ENCODE measurements at places on chromosomes 7 and 10. TPM values are rescaled to one million over a fixed set of nuclear protein-coding genes. Genes with fewer than 3 reads are reported as not detected.

BRAF gene
- total RNA-seq: 37.8 TPM

UCN3 gene
- not detected for total RNA-seq

MRLN gene
- total RNA-seq: not detected

AOC1 gene
- not detected for total RNA-seq

FAM24B gene
- 14.1 TPM for total RNA-seq

NHLRC2 gene
- total RNA-seq: 27.0 TPM

MALRD1 gene
- total RNA-seq: not detected

C7orf25 gene
- total RNA-seq: 8.5 TPM

ZPBP gene
- not detected for total RNA-seq

TBC1D12 gene
- total RNA-seq: 16.8 TPM

ABCC2 gene
- total RNA-seq: 1.1 TPM

HIPK2 gene
- total RNA-seq: 44.9 TPM

ASB10 gene
- total RNA-seq: not detected

EEPD1 gene
- 0.27 TPM for total RNA-seq

C10orf71 gene
- not detected for total RNA-seq

TLX1 gene
- not detected for total RNA-seq

C7orf57 gene
- total RNA-seq: not detected

PKD2L1 gene
- not detected for total RNA-seq

MEOX2 gene
- total RNA-seq: not detected

GNAT3 gene
- not detected for total RNA-seq

MSMB gene
- total RNA-seq: not detected

Data from thoracic aorta endothelial cell (primary cell).